ENCODE measurements at places on chromosomes 5 and 9. TPM values are rescaled to one million over a fixed set of nuclear protein-coding genes. Genes with fewer than 3 reads are reported as not detected.

DNA sequence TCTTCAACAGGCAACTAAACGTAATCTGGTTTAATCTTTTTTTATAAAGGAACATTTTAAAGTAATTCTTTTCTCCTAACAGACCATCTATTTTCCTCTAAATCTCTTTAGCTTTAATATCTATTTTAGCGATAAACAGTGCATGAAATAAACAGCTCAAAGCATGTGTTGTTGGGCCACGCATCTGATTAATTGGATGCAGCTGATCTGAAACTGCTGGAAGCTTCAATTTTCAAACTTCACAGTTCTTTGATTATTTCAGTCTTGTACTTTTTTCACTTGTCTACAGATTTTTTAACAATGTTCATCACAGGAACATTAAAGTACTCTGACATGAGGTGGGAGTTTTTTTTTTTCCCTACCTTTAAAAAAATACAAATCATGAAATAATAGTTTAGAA, 443.6 kb downstream of the HCN1 start:
- DNase-seq, result no peak

GRCh38 chr9:108483676-108484075, 372.1 kb downstream of the ACTL7B start:
- no peak for DNase-seq

GRCh38 chr5:140927228-140927573, 1.1 kb downstream of the PCDHAC1 start:
- no peak for DNase-seq

DNA sequence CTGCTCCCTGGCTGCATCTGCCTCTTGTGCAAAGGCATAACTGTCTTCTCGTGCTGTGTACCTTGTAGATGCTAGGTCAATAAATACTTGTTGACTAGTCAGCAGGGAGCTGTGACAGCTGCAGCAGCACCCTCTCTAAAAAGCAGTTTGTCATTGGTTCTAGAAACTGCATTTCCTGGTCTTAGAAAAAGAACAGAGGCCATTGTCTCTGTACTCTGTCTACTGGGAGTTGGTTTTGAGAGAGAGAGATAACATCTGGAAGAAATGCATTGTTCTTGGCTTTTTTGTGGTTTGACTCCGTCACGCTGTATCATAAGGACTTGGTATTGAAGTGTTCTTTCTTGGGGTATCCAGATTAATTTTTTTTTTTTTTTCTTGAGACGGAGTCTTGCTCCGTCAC, 32.3 kb downstream of the SH3GLB2 start:
- no peak for DNase-seq

The CEP72 gene
- 8.8 TPM for total RNA-seq

The PCDHA9 gene
- total RNA-seq, result not detected

The MLANA gene
- total RNA-seq, result not detected

All from mucosa of descending colon (tissue), 3 donors.